ENCODE measurements at places on chromosomes 2 and 18.

- no peak overlapping the region for H3K27ac ChIP-seq
- peaks cover 42% of the 10 kb centered on the region for H3K36me3 ChIP-seq
- H3K4me1 ChIP-seq, result peaks cover 7% of the 10 kb centered on the region
- no peaks in the 10 kb centered on the region for H3K27me3 ChIP-seq
- no peak for DNase-seq
Observed at GRCh38 chr18:41992703-41993102, 37.7 kb downstream of the PIK3C3 start.

- no peaks in the 10 kb centered on the region for H3K36me3 ChIP-seq
- H3K4me3 ChIP-seq, result no peak overlapping the region
- no peaks in the 10 kb centered on the region for H3K27me3 ChIP-seq
- no peaks in the 10 kb centered on the region for H3K4me1 ChIP-seq
Observed at GRCh38 chr18:25446972-25447371, 95.0 kb upstream of the ZNF521 start.

GRCh38 chr2:171323971-171324528, 109.7 kb downstream of the METTL8 start:
- no peaks in the 10 kb centered on the region for H3K36me3 ChIP-seq
- no peaks in the 10 kb centered on the region for H3K4me1 ChIP-seq
- no peak overlapping the region for H3K4me3 ChIP-seq
- H3K27me3 ChIP-seq, result no peaks in the 10 kb centered on the region
- DNase-seq, result no peak

DNA sequence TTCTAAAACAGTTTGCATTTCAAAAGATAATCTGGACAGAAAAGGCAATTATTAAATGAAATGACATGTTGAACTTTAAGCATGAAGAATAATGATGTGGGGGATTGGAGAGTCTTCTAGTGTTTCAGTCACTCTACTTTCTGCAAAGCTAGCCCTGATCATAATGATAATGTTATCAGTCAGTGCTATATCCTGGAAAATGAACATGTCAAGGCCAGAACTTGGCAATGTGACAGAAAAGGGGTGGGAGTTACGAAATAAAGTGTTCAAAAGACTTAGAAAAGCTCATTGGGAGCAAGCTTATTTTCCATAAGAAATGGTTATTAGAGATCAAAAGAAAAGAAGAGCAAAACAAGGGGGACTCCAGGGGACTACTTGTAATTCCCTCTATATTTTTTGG, 288.5 kb upstream of the SLC8A1 start:
- H3K27me3 ChIP-seq, result no peaks in the 10 kb centered on the region
- no peaks in the 10 kb centered on the region for H3K36me3 ChIP-seq
- no peak overlapping the region for H3K4me3 ChIP-seq
- H3K27ac ChIP-seq, result no peak overlapping the region

DNA sequence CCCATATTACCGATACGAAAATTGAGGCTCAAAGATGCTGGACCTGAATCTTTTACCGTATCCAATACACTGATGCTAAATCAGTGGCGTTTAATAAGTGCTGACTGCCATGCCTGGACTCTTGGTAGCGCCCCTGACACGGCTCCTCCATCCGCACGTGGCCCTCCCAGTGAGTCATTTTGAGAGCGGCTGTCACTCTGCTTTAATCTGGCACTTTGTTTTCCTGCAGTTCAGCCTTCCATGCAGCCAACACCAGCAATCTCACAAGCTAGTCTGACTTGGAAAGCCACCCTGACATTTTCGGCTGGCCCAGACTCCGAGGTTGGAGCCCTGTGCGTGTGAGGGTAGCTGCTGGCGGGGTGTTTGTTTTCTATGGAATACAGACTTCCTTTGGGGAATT, 155.1 kb upstream of the LMAN1 start:
- H3K4me1 ChIP-seq, result peaks cover 32% of the 10 kb centered on the region
- peak; percentile 69 for DNase-seq
- H3K27ac ChIP-seq, result peak overlapping the region; percentile 31
- H3K27me3 ChIP-seq, result no peaks in the 10 kb centered on the region
- no peaks in the 10 kb centered on the region for H3K36me3 ChIP-seq

DNA sequence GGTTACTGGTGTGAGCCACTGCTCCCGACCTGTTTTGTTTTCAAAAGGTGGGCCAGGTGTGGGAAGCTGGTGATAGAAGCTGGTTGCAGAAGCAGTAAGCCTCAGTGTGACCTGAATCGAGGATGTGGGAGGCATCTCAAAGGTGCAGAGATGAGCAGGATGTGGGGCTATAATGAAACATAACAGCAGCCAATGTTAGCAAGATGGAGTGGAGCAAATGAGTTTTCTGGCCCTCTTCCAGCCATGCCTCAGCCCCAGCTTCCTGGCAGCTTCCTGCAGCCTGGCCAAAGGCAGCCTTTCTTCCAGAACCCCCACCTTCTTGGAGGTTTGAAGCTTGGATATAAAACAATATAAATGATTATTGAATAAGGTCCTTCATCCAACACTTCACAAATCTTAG, 184.8 kb downstream of the NCK2 start:
- DNase-seq, result no peak
- H3K36me3 ChIP-seq, result no peaks in the 10 kb centered on the region
- H3K4me3 ChIP-seq, result no peak overlapping the region
- H3K27me3 ChIP-seq, result no peaks in the 10 kb centered on the region
- no peaks in the 10 kb centered on the region for H3K4me1 ChIP-seq

- no peak overlapping the region for H3K4me3 ChIP-seq
- peaks cover 8% of the 10 kb centered on the region for H3K36me3 ChIP-seq
- H3K27ac ChIP-seq, result peak overlapping the region; percentile 93
- H3K27me3 ChIP-seq, result no peaks in the 10 kb centered on the region
Observed at GRCh38 chr2:46805401-46805951, 110.1 kb downstream of the MCFD2 start.

GRCh38 chr2:33378556-33379210, 97.8 kb upstream of the RASGRP3 start:
- DNase-seq, result no peak
- peaks cover 31% of the 10 kb centered on the region for H3K4me1 ChIP-seq
- no peak overlapping the region for H3K27ac ChIP-seq

DNA sequence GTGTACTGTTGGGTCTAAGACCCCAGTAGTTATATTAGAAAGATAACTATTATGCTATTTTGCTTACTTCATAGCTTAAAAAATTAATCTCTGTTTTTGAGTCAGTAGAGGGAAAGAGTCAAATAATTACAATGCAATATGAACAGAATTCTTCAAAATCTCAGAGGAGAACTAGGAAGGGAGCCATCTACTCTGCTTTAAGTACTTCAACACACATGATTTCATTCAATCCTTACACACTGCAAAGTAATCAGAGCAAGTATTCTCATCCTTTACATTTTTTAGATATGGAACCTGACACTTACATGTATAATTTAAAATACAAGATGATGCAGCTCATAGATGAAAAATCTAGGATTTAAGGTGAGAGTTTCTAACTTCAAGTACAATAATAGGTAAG, 27.7 kb downstream of the COL5A2 start:
- no peak for DNase-seq
- H3K4me3 ChIP-seq, result no peak overlapping the region
- peaks cover 48% of the 10 kb centered on the region for H3K4me1 ChIP-seq
- H3K27ac ChIP-seq, result peak overlapping the region; percentile 61

- no peaks in the 10 kb centered on the region for H3K4me1 ChIP-seq
- no peak overlapping the region for H3K4me3 ChIP-seq
- no peak overlapping the region for H3K27ac ChIP-seq
- peaks cover 3% of the 10 kb centered on the region for H3K27me3 ChIP-seq
Observed at GRCh38 chr2:30777661-30778505, 29.4 kb downstream of the CAPN13 start.

- no peaks in the 10 kb centered on the region for H3K36me3 ChIP-seq
- H3K4me1 ChIP-seq, result no peaks in the 10 kb centered on the region
- H3K27ac ChIP-seq, result no peak overlapping the region
- peak; percentile 91 for DNase-seq
- peaks cover 9% of the 10 kb centered on the region for H3K27me3 ChIP-seq
Observed at GRCh38 chr18:21897811-21898210, 157.2 kb downstream of the MIB1 start.

DNA sequence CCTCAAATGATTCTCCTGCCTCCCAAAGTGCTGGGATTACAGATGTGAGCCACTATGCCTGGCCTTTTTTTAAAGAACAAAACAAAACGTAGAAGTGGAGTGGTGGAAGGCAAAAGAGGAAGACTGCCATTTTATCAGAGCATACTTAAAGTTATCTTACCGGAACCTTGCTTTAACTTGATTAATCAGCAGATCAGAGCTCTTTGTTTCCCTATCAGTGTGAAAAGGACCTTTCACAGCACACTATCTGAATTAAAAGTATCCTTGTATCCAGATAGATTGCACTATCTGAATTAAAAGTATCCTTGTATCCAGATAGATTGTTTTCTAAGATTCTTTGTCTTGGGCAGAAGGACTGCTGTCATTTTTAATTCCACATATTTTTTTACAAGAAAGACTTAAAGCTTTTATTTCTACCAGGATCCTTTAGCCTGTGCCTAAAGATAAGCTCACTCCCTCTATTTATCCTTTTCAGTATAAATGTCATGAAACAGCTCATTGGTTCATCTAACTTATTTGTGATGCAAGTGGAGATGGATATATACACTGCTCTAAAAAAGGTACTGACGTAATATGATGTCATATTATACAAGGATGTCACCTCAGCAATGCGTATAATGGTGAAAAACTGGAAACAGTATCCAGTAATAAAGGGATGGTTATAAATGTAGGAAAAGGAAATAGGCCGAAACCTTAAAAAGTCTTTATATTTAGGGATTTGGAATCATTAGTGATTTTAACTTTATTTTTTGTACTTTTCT, 17.8 kb downstream of the GMCL1 start:
- DNase-seq, result no peak
- no peak overlapping the region for H3K4me3 ChIP-seq
- H3K4me1 ChIP-seq, result no peaks in the 10 kb centered on the region
- no peaks in the 10 kb centered on the region for H3K27me3 ChIP-seq

DNA sequence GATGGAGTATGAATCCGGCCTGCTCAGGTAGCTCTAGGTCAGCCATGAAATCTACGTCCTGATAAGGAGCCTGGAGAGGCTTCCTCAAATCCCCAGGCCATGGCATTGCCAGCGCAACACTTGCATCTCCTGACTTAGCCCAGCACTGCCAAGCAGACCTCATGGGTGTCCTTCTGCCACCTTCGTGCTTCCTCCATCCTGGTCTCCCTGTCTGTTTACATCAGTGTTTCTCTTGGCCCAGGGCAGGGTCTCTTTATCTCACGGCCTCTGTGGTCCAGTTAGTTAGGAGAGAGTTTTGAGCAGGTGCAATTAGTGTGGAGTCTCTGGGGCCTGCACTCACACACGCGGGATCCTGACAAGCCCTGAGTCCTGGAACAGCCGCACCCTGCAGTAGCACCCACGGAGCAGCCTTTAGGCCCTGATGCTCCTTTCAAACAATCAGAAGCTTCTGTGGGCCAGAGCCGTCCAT, 193.1 kb upstream of the ARL4C start:
- no peaks in the 10 kb centered on the region for H3K36me3 ChIP-seq
- H3K4me3 ChIP-seq, result no peak overlapping the region
- no peaks in the 10 kb centered on the region for H3K27me3 ChIP-seq
- DNase-seq, result no peak
- H3K4me1 ChIP-seq, result peaks cover 40% of the 10 kb centered on the region

DNA sequence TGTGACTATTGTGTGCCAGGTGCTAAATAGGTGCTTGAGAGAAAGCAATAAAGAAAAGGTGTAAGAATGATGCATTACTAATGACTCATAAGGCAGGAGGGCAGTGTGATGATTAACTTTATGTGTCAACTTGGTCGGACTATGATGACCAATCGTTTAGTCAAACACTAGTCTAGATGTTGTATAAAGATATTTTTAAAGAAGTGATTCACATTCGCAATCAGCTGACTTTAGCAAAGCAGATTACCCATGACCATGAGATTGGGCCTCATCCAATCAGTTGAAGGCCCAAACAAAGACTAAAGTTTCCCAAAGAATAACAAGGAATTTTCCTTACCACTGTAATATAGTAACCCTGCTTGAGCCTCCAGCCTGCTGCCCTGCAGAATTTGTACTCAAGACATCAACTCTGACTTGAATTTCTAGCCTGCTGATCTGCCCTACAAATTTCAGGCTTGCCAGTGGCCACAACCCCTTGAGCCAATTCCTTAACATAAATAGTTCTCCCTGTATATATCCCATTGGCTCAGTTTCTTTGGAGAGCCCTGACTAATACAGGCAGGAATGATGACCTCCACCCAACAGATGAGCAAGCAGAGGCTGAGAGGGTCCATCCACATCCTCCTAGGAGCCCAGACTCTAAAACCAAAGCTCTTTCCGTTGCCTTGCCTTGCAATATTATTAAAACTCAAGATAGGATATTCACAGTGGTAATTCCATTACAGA, 132.6 kb downstream of the ACTR3 start:
- H3K4me3 ChIP-seq, result no peak overlapping the region
- H3K36me3 ChIP-seq, result no peaks in the 10 kb centered on the region
- H3K4me1 ChIP-seq, result peaks cover 15% of the 10 kb centered on the region
